ENCODE measurements at places on chromosomes 13 and 19. TPM values are rescaled to one million over a fixed set of nuclear protein-coding genes. Genes with fewer than 3 reads are reported as not detected.
A peak's percentile ranks its signal among the peaks of the same experiment; 100 is the strongest.

GRCh38 chr19:28027116-28027515 lies 1185.8 kb downstream of the UQCRFS1 start:
- DNase-seq: no peak

DNA sequence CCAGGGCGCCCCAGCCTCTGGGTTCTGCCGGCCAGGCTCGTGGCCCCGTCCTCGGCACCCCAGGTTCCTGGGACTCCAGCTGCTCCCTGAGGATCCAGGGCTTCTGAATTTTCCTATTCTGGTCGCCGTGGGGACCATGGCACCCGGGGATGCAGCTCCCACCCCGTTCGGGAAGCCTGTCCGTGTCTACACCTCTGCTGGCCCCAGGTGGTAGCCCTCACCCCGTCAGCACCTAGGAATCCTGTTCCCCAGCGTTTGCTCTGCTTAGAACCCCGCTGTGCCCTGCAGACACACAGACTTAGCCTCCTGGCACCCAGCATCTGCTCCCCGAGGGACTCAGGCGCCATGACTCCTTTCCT lies 960 bp downstream of the PPFIA3 start:
- no peak for DNase-seq

GRCh38 chr19:39542206-39542605 lies 2.2 kb upstream of the EID2 start:
- DNase-seq: no peak

- no peak for DNase-seq
Measured at GRCh38 chr19:13865571-13866462, 11.1 kb upstream of the NANOS3 start.

DNA sequence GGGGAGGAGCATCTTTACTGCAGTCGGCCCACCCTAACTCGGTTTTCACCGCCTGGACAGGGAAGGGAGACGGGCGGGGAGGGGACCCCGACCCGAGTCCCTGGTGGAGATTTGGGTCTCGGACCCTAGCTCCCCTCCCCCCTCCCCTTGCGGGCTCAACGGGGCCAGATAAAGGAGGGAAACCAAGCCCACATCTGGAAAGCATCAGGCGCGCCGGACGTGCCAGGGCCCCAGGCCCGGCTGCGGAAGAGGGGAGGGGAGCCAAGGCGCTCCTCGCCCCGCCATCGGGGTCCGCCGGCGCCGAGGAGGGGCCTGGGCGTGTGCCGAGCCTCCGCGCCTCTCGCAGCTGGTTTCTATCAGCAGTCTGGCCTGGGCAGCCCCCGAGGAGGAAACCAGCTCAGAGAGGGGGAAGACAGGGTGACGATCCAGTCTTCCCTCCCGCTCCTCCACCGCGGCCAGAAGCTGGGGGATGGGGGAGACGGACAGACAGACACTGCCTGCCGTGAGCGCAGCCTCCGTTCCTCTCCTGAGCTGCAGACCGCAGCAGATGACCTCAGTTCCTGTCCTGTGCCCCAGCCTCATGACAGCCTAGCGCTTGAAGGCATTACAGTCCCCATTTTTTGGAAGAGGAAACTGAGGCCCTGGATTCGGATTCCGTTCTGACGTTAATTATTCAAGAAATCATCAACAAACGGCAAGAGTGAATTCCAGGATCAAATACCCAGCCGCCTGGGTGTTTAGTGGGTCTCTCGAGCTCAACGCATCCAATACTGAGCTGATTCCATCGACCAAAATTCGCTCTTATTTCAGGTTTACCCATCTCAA lies 3.6 kb upstream of the GNG8 start:
- DNase-seq: peak; percentile 46

DNA sequence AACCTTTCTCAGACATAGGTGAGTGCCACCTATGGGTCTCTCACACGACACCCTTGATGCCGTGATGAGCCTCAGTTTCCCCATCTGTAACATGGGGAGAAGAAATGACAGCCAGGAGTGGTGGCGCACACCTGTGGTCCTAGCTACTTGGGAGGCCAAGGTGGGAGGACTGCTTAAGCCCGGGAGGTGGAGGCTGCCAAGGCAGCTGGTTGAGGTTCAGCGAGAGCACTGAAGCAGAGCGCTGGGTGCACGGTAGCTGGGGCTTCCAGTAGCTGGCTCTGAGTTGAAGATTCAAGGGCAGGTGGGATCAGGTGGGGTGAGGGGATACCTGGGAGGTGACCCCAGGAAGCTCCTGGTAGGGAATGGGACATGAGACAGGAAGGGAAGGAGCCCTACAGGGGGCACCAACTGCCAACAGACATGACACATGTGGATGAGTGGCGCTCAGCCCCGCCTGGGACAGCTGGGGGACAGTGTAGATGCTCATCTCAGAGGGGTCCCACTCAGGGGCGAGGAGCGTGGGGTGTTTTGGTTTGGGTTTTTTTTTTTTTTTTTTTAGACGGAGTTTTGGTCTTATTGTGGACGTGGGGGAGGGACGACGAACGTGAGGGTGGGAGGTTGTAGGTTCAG lies 6.5 kb upstream of the SSBP4 start:
- DNase-seq: no peak

GRCh38 chr19:54795758-54796157 lies 7.7 kb upstream of the KIR2DL4 start:
- no peak for DNase-seq

DNA sequence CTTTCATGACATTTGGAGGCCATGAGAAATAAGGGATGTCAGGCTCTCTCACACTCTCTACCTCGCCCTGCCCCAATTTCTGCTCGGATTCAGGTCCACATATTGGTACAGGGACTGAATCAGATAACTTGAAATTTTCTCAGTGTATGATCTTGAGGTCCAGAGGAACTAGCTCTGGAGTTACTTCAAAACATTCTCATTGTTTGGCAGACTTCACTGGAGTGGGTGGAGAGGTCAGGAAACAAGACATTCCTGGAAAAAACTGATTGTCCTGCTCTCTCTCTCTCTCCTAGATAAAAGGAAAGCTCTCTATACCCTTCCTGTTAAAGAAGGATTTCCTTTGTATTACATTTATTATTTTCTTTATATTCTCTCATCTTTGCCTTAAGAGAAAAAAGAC lies 428.1 kb upstream of the DACH1 start:
- no peak for DNase-seq

The TMEM38A gene
- total RNA-seq: 0.27 TPM

The C19orf81 gene
- total RNA-seq: 4.3 TPM

The FFAR3 gene
- not detected for total RNA-seq

The PHF11 gene
- total RNA-seq: 9.9 TPM

The TJP3 gene
- 0.21 TPM for total RNA-seq

The TNFRSF19 gene
- total RNA-seq: 128 TPM
